ENCODE measurements at places on chromosomes 6 and 20.
A peak's percentile ranks its signal among the peaks of the same experiment; 100 is the strongest.

GRCh38 chr6:151627689-151628444, 134.1 kb downstream of the CCDC170 start:
- no peak for DNase-seq

GRCh38 chr6:114131945-114132344, 161.0 kb upstream of the HDAC2 start:
- DNase-seq, result no peak

DNA sequence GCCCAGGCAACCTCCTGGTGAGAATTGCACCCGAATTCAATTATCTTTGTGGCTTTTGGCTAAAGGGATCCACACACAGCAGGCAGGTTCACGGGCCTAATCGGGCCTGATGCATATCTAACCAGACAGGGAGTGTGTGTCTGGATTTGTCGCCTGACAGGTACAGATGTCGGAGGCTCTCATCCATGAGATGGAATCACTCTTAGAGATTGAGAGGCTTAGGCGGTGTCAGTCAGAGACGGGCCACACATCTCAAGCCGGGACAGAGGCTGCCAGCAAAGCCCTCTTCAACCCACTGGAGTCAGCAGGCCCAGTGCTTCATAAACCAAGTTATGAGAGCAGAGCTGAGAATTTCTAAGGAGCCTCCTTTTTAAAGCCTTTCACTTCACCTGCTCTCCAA, 247.0 kb downstream of the LRFN2 start:
- no peak for DNase-seq

DNA sequence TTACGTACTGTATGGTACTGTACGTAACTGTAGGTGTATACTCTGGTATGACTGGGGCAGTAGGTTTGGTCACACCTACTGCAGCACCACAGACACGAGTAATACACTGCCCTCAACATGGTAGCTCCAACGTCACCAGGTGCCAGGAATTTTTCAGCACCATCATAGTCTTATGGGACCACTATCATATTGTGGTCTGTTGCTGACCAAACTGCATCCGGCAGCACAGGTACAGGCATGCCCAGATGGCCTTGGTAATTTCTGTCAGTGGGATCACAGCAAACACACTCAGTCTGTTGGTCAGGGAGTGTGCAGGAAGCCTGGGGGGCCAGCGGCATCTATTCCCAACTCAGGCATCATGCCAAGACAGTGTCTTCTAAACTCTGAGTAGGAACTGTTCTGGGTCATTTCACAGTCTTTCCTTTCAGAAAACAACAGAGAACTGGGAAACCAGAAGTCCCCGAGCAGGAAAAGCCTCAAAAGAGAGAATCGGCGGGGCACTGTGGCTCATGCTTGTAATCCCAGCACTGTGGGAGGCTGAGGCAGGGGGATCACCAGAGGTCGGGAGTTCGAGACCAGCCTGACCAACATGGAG, 5.8 kb downstream of the YTHDF1 start:
- no peak for DNase-seq

DNA sequence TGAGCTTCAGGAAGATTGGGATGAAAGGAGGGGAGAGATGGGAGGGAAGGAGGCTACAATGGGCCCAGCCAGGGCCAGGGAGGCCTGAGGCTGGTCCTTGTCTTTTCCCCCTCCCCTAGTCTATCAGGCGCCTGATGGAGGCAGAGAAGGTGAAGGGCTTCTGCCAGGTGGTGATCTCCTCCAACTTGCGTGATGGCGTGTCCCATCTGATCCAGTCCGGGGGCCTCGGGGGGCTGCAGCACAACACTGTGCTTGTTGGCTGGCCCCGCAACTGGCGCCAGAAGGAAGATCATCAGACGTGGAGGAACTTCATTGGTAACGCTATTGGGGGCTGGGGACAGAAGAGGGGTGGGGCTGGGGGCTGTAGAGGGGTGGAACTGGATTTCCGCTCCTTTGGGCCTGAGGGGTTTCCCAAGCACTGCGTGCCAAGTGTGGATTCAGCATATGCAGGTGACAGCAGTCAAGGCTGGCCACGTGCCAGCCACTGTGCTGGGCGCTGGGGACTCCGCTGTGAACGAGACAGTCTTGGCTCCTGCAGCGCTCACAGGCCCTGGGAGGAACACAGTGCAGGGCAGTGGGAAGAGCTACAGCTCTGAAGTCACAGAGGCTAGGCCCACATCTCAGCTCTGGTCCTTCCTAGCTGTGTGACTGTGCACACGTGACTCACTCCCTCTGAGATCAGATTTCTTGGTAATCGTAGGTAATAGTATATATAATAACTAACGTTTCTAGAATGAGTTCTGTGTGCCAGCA, 22.7 kb downstream of the SLC12A5 start:
- DNase-seq, result no peak

- DNase-seq, result no peak
These were observed 725.3 kb downstream of the COL12A1 start for GRCh38 chr6:74480561-74480960.

GRCh38 chr6:142790257-142790656, 154.7 kb downstream of the HIVEP2 start:
- DNase-seq, result no peak

- DNase-seq, result peak; percentile 60
These were observed 12.8 kb downstream of the STK4 start for GRCh38 chr20:44979090-44979621.

- DNase-seq, result no peak
These were observed 756.9 kb downstream of the TFAP2A start for GRCh38 chr6:9657994-9658393.

DNA sequence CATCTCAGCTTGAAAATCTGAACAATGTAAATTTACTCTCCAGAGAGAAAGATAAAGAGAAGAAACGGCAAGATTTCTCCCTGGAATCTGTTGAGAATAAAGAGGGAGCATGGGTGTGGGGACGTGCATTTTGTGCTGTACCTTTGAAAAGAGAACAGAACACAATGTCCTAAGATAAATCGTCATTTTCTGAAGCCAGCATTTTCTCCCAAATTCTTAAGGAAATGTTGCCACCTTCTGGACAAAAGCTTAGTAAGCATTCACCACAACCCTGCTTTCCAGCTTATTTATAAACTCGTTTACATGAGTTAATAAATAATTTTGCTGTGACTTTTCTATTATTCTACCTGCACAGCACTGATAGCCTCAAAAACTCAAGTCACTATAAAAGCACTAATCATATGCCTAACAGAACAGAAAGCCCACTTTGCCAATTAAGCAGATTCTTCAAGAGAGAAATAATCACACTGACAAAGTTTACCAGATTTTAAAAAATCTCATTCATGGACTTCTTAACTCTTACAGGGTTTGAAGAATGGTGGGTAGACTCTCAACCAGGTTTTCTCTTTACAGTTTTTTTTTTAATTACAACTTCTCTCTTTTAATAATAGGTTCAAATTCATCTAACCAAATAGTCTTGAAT, 155.8 kb downstream of the MBOAT1 start:
- no peak for DNase-seq

Measured in activated T-cell treated with anti-CD3 and anti-CD28 coated beads, Interleukin-2, amount 50 U/mL, for 72 hours (primary cell).